ENCODE measurements at places on chromosomes 6 and 20.
A peak's percentile ranks its signal among the peaks of the same experiment; 100 is the strongest.

GRCh38 chr6:167987396-167988153 lies 9.9 kb upstream of the KIF25 start:
- DNase-seq, result no peak

DNA sequence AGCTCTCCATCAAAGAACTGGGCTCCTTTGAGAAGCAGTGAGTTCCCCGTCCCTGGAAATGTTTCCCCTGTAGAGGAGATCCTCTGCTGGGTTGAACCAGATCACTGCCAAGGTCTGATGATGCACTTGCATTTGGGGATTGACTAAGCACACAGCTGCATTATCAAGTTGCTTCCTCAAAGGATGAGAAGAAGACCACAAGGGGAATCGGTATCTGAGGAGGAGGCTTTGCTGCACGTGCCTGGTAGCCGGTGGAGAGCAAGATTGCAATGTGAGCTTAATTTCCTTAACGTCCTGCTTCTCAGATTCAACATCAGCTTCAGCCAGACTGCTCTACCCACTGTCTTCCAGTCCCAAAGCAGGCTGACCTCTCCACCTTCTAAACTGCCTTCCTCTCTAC lies 128.8 kb upstream of the STMND1 start:
- DNase-seq, result no peak

DNA sequence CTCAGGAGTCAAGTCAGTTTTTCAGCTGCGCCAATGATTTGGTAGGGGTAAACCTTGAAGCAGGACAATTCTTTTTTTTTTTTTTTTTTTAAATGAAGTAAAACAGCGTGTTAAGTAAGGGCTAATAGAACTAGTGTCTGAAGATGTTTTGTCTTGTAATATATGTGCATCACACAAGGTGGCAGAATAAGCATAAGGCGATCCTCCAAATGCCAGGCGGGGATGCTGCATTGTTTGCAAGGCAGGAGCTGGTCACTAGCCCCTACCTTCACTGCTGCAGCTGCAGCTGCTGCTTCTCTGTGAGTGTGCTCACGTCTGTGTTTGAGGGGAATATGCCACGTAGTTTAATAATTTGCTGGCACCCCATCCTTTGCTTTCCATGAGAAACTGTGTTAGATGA lies 272.7 kb upstream of the MAP3K7 start:
- DNase-seq, result no peak

DNA sequence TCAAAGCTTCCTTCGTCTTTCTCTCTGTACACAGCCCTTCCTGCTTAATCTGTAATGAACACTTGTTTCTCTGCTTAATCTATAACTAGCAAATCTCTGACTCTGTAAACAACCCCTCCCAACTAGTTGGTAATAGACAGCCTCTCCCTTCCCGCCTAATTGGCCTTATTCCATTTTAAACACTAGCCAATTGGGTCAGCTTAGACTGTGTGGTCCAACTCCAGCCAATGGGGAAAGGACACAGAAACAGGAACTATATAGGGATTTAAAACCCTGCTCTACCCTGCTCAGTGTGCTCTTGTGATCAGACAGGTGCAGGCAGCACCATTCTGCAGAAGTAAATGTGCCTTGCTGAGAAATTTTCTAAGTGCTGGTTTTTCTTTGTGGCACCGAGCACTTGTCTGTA lies 18.5 kb downstream of the CHD6 start:
- no peak for DNase-seq

- no peak for DNase-seq
Observed at GRCh38 chr6:110098511-110099116, 80.9 kb downstream of the WASF1 start.

GRCh38 chr6:166784691-166785090 lies 157.6 kb upstream of the RPS6KA2 start:
- no peak for DNase-seq

DNA sequence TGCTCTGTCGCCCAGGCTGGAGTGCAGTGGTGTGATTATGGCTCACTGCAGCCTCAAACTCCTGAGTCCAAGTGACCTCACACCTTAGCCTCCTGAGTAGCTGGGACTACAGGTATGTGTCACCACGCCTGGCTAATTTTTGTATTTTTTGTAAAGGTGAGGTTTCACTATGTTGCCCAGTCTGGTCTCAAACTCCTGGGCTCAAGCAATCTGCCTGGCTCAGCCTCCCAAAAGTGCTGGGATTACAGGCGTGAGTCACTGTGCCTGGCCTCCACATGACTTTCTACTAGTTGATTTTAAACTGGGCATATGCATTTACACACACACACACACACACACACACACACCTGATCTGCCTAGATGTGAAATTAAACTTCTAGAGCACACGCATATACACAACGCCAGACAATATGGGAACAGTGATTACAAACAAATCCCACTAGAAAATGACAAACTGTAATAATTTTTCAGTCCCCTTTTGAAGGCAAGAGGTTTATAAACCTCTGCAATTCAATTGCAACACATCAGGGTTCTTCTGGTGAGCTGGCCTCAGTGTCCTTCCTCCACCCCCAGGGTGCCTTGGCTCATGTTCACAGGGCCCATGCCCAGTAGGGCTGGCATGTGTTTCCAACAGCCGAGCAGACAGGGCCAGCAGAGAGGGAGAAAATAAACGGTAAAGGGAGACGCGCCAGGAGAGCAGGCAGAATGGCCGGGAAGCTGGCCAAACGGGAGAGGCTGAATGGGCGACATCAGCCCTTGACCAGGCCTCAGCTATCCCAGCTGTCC lies 31.2 kb downstream of the PARD6B start:
- peak; percentile 65 for DNase-seq

- no peak for DNase-seq
Observed at GRCh38 chr6:38476141-38476540, 163.6 kb downstream of the BTBD9 start.

GRCh38 chr6:1792989-1793388 lies 183.3 kb downstream of the FOXC1 start:
- peak; percentile 45 for DNase-seq

- DNase-seq, result no peak
Observed at GRCh38 chr6:70575899-70576495, 9.3 kb downstream of the SDHAF4 start.

- DNase-seq, result no peak
Observed at GRCh38 chr6:69289689-69290495, 506.9 kb downstream of the LMBRD1 start.

DNA sequence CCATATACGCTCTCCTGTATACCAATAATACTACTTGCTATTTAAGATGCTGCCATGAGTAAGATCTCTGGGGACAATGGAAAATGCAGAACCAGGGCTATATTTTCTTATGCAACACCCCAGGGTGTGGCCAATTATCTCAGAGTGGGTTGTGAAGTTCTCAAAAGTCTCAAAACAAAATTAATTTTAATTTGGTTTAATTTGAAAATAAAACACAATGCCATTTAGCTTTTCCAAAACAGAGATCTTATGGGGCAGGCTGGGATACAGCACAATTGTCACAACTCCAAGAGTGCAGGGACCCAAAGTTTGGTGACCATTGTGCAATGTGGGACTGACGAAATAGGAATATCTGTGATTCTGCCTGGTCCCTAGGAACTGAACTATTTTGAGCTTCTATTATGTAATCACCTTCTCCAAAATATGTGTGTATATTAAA lies 43.1 kb downstream of the MBOAT1 start:
- DNase-seq, result no peak

DNA sequence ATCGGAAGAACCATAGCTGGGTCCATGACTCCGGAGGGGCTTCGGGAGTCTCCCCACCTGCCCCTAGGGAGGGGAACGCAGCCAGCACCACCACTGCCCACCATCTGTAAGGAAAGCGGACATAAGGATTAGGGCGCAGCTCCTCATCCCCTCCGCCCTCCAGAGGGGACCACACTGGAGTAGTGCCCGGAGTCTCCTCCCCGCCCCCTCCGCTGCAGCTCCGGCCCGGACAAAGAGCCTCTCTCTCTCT lies 628 bp downstream of the SLC35B2 start:
- DNase-seq, result no peak

- DNase-seq, result no peak
Observed at GRCh38 chr6:34381081-34381480, 11.4 kb downstream of the NUDT3 start.

DNA sequence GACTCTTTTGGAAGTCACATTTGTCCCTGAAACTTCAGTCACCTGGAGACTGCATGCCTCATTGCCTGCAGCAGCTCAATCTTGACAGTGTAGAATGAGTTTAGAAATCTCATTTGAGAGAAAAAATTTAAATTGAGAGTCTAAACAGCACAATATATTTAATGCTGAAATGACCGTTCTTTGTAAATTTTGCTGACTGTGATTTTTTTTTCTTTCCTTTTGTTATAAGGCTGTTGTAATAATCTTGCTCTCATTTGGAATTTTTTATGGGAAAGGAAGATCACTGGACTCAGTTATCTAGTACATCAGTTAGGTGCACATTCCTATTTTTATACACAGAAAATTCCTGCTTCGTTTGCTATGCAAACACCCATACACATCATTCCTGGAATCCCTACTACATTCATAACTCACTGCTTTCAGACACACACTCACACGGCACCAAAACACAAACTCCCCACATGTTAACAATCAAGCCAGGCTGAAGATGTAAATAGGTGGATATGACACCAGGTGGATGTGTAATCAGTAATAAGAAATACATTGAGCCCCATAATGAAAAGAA lies 43.8 kb downstream of the PTCHD4 start:
- no peak for DNase-seq

GRCh38 chr20:23165307-23165750 lies 79.2 kb upstream of the CD93 start:
- DNase-seq, result no peak

- DNase-seq, result no peak
Observed at GRCh38 chr6:106747139-106747538, 117.8 kb downstream of the QRSL1 start.

GRCh38 chr20:49320460-49320859 lies 42.6 kb upstream of the ZNFX1 start:
- DNase-seq, result peak; percentile 50

GRCh38 chr20:38649275-38649891 lies 47.8 kb downstream of the ARHGAP40 start:
- peak; percentile 25 for DNase-seq

DNA sequence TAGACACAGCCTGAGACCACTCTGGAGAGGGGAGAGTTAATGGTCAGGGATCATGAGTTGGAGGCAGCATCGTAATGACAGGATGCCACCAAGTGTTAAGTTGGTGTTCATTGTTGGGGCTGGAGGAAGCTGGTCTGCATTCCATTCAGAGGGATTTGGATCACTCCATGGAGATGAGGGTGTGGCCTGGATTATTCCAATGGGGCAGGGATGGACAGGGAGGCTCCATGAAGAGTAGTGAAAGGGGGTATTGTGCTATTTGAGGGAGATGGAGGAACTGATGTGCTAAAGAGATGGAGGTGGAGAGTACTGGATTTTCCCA lies 1.1 kb downstream of the SAPCD1 start:
- DNase-seq, result peak; percentile 62

- DNase-seq, result no peak
Observed at GRCh38 chr6:130699742-130700141, 127.5 kb upstream of the SMLR1 start.

- DNase-seq, result no peak
Observed at GRCh38 chr20:37757550-37757949, 63.7 kb downstream of the CTNNBL1 start.

GRCh38 chr6:21666201-21666691 lies 72.7 kb downstream of the SOX4 start:
- DNase-seq, result no peak

GRCh38 chr6:33061987-33062386 lies 11.5 kb downstream of the HLA-DPA1 start:
- peak; percentile 33 for DNase-seq

GRCh38 chr20:10540636-10541493 lies 105.8 kb downstream of the SLX4IP start:
- DNase-seq, result peak; percentile 91

DNA sequence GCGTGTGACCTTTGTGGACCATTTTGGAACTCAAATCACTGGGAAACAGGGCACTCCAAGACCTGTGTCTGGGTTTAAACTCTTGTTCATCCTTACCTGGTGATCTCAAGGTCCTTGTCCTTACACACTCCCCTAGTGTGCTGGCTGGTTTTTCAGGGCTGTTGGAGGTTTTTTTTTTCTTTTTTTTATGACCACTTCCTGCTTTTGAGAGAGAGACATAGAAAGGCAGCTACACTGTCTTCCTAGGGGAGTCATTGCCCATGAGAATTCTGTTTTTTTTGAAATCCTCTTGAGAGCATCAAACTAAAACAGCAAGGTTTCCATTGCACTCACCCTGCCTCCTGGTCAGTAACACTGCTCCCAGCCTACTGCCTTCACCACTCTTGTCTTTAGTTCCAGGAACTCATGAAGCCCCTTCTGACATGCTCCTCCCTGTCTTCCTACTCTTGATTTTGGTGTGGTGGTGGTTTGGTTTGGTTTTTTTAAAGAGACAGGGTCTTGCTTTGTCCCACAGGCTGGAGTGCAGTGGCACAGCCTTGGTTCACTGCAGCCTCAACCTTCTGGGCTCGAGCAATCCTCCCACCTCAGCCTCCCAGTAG lies 28.6 kb downstream of the PRPH2 start:
- DNase-seq, result no peak

GRCh38 chr20:50292591-50293283 lies 102.1 kb downstream of the CEBPB start:
- peak; percentile 96 for DNase-seq

GRCh38 chr20:51284871-51285270 lies 257.6 kb downstream of the NFATC2 start:
- no peak for DNase-seq

DNA sequence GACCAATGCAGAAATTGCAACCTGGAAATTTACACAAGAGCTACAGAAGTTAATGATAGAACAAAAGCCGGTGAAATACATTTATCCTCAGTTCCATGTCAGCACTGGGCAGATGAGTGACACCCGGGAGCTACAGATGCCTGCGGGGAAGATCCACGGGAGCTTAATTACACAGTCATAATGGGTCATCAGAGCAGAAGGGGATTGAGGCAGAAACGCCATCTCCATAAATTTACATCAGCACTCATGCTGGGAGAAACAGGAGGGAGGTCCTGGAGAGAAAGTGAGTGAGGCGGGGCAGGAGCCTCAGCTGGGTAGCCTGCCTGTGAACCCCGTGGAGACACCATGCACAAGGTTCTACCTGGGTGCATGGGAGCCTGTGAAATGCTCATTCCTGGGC lies 37.6 kb upstream of the CST7 start:
- DNase-seq, result no peak

DNA sequence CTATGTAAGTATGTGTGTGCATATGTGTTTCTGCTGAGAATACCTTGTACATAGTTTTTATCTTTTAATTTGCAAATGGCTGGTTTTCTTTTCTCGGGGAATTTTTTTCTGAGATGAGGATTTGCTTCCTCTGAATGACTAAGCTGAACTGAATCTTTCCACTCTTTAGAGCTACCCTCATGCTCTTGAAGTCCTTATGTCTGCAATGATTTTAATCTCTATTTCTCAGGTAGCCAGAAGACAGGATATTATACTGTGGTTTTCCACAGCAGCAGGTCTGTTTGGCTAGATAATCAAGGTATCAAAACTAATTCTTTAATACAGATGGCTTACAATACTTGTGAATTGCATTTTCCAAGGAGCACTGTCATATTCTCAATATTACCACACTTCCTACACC lies 114.7 kb downstream of the PLCB1 start:
- DNase-seq, result no peak

- no peak for DNase-seq
Observed at GRCh38 chr6:163572612-163573011, 158.1 kb downstream of the QKI start.

- no peak for DNase-seq
Observed at GRCh38 chr6:45026003-45026516, 302.1 kb upstream of the RUNX2 start.

Data from EL (cell line).